ENCODE measurements at places on chromosomes 4 and X. TPM values are rescaled to one million over a fixed set of nuclear protein-coding genes. Genes with fewer than 3 reads are reported as not detected.

CT47C1 gene
- not detected for polyA plus RNA-seq

IL2RG gene
- 257 TPM for polyA plus RNA-seq

PPP1R2C gene
- polyA plus RNA-seq, result not detected

PCSK1N gene
- polyA plus RNA-seq, result 0.12 TPM

TMEM47 gene
- polyA plus RNA-seq, result 0.05 TPM

ENPEP gene
- polyA plus RNA-seq, result not detected

GAGE12J gene
- polyA plus RNA-seq, result not detected

GNPDA2 gene
- polyA plus RNA-seq, result 26.5 TPM

IL21 gene
- not detected for polyA plus RNA-seq

- DNase-seq, result no peak
These were observed 1.1 kb downstream of the CRMP1 start for GRCh38 chr4:5891563-5892322.

DNA sequence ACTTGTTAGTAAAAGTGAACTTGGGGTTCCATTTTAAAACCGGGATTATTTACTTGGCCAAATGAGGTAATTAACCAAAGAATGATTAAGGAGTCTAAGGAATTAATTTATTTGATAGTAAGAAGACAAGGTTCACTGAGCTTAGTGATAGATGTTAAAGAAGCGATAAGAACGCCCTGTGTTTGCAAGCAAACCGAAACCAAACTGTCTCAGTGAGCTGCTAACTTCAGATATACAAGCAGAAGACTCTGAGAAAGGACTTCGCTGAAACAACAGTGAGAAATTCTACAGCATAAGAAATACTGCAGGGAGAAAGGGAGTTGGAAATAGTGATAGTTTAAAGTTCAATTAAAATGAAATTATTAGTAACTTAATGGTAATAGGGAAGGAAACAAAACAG, 37.6 kb upstream of the SHISA3 start:
- DNase-seq, result no peak

- DNase-seq, result no peak
These were observed 131.7 kb downstream of the EPHA5 start for GRCh38 chr4:65538571-65538970.

GRCh38 chr4:186946136-186946535, 222.5 kb upstream of the FAT1 start:
- no peak for DNase-seq

DNA sequence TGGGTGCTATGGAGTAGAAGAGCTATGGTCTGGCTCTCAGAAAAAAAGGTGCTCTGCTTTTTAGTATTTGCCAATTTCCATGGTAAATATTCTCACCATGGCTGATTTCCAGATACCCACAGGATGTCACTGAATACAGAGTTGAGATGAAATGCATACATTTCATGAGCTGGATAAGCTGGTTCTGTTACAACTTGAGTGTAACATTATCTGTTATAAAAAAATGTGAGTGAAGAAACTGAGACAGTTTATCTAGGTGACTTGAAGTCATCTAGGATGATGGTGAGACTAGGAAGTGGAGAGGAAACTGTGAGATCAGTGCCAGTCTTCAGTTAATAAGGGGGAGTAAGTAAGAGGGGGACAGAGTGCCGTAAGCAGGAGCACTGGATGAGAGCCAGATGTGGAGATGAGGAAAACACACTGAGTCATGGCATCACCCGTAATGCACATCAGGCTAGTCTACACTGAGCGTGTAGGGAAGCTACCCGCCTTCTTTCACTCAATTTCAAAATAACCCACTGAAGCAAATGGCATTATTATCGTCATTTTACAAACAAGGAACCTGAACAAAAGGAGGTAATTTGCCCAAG, 5.0 kb downstream of the HPSE start:
- no peak for DNase-seq

DNA sequence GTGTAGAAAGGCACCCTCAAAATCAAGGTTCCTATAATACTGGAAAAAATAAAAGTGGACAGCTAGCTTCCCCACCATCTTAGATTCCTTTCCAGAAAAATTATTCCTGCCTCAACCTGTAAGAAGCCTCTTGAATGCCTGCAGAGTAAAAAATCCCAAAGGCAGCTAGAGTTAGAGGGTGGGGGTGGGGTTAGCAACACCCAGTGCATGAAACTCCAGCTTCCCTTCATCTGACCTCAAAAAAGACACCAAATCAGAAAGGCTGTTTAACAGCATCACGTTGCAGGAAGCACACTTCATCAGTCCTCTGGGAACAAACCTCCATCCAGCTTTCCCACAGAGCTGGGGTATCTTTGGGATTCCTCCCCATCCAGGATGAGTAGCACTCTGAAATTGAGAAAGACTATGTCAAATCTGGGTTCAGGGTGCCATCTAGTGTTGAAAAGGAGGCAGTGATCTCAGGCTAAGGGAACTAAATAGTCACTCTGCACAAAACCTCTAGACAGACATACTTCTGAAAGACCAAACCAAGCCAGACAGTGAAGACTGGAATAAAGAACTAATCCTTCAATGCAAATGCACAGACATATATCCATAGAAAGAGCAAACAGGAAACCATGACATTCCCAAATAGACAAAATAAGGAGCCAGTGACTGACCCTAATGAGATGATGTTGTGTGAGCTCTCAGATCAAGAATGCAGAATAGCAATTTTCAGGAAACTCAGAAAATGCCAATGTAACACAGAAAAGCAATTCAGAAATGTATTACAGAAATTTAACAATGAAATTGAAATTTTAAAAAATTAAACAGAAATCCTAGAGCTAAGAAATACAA, 97.9 kb downstream of the ARHGEF9 start:
- peak; percentile 20 for DNase-seq

DNA sequence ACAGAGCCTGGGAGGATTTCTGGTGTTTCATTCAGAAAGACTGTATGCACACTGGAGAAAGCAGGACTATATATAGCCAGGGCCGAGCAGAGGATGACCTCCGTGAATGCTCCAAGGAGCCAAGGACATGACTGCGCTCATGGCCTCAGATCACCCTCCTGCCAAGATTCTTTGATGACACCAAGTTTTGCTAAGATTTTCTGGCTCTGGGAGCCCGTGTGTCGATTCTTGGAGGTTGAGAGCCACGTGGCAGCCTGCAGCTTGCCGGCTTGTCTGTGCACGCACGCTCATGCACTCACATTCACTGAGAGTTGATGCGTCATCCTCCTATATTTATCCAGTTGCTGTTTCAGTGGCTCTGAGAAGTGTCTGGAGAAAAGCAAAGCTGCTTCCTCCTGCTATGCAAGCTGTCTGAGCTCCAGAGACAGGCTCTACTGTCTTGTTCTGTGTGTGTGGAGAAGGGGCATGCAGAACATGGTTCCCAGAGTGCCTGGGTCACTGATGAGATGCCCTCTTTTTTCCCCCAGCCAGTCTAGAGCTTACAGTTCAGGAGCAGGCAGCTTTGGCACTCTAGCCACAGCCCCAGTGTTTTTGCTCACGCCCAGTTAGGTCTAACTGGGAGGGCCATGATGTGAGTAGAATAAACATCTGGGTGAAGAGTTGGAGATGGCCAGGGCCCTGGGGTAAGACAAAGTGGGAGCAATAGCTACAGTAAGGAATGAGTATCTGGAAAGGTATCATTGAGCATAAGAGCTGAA, 64.9 kb upstream of the SCOC start:
- no peak for DNase-seq

GRCh38 chrX:30228526-30228925, 1.9 kb upstream of the MAGEB3 start:
- no peak for DNase-seq

GRCh38 chr4:61723492-61723891, 523.4 kb downstream of the ADGRL3 start:
- no peak for DNase-seq

DNA sequence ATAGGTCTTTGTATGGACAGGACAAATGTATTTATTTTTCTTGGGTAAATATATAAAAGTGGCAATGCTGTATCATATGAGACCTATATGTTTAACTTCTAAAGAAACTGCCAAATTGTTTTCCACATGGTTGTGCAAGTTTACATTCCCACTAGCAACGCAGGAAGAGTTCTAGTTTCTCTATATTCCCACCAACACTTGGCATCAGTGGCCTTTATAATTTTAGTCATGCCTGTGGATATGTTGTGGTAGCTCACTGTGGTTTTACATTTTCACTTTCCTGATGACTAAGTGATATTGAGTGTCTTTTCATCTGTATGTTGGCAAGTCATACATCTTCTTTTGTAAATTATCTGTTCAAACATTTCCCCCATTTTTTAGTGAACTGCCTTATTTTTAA, 126.0 kb downstream of the EMCN start:
- DNase-seq, result no peak

GRCh38 chr4:170721812-170722373, 632.1 kb upstream of the AADAT start:
- DNase-seq, result no peak

DNA sequence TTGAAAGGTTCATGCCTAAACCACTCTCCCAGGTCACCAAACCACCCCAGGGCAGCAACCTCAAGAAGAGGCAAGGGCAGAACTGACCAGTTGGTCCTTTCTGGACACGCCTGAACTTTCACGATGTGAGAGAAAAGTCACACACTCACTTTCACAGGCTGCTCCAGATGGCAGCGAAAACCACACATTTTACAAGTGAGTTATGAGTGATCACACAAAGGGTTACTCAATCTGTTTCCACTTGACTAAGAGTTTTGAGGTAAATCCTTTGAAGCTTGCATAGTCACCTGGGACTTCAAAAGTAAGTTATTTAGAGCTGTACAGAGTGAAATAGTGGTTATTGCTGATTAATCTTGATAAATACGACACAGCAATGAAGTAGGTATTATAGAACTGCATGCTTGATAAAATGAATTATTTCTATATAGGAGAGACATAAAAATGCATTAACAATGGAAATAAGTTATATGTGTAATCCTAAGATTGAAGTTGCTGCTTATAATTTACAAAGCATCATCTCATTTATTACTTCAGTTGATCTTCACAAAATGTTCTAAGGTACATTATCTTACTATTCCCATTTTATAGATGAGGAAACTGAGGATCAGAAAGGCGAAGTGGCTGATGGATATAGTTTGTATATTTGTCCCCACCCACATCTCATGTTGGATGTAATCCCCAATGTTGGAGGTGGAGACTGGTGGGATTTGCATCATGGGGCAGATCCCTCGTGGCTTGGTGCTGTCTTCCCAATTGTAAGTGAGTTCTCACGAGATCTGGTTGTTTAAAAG, 103.0 kb upstream of the KLF3 start:
- peak; percentile 54 for DNase-seq

DNA sequence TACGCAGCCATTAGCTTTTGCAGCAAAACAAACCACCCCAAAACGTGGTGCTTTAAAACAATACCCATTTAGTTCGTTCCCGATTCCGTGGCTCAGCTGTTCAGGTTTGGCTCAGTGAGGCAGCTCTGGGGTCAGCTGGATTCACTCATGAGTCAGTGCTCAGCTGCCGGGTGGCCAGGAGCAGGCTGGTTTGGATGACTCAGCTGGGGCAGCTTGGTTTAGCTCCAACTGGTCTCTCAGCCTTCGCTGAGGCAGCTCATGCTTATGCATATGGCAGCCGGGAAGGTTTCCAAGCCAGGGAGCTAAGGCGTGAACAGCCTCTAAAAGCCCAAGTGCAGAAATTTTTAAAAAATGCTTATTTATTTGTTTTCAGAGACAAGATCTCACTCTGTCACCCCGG, 13.3 kb upstream of the CD99 start:
- DNase-seq, result no peak

DNA sequence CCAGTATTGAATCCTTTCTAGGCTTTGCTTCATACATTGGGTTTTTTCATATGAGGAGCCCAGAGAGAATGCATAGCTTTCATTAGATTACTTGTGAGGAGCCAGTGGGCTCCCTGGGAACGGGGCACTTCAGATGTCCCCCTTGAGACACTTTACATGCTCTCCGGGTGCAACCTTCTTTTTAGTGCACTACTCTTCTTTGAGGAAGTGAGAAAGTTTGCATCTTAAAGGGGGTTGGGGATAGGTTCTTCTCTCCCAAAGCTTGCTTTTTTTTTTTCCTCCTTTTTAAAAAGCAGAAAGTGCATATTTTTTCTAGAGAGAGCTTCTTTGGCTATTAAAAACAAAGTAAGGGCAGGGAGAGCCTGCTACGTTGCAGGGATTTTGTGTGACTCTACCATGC, 4.3 kb downstream of the HADH start:
- peak; percentile 48 for DNase-seq

DNA sequence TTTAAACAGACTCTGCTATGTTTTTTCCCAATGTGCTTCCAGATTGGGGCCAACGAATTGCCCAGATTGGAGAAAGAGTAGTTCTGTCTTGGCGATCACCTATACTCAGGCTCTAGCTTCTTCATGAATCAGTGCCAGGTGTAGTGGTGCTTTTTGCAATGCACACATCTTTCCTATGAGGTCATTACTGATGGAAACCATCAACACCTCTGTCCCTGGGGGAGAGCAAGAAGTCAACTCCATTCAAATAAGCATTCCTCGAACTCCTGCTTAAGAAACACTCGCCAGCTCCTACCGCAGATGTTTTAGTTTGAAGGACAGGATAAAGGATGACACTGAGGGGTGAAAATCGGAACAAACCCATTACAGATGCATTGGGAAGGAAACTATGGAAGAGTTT, 156.5 kb upstream of the DKK2 start:
- DNase-seq, result no peak

GRCh38 chr4:40550948-40551462, 78.7 kb downstream of the RBM47 start:
- peak; percentile 76 for DNase-seq

DNA sequence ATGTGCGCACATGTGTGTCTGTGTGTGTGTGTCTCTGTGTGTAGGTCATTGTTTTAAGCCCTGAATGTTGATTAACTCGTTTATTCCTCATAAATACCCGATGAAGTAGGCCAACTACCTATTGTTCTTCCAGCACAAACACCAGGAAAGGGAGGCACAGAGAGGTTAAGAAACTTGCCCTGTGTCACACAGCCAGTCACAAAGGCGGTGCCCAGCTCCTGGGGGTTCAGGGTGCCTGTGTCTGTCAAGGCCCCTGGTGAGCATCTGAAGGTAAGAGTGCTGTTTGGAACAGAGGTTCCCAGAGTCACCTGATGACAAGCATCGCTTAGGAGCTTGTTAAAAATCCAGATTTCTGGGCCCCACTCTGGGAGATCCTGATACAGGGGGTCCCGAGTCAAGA, 18.0 kb upstream of the SH3TC1 start:
- no peak for DNase-seq

- no peak for DNase-seq
These were observed 73.0 kb upstream of the KLHL13 start for GRCh38 chrX:118189628-118190027.

DNA sequence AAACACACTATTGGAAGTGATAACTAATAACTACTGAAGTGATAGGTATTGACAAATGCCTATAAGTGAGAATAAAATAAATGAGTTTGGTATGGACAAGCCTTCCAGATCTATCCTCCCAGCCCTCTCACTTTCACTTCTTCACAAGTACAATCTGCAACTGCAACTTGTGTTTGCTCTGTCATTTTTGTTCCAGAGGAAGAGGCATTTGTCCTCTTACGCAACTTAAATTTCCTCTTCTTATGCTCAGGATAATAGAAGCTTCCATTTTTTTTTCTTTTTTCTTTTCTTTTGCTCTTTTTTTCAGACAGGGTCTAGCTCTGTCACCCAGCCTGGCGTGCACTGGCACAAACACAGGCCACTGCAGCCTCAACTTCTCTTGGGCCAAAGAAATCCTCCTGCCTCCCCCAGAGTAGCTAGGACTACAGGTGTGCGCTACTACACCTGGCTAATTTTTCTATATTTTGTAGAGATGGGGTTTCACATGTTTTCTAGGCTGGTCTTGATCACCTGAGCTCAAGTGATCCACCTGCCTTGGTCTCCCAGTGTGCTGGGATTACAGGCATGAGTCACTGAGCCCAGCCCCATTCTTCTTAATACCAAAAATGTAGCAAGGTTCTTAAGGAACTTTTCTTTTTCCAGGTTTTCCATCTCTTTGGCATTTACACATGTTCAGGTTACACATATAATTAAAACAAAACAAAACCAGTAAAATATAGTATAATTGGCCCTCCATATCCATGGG, 73.1 kb downstream of the PDGFC start:
- DNase-seq, result no peak

Measured in GM12878 (cell line).